ENCODE measurements at places on chromosomes 12 and 14.
A peak's percentile ranks its signal among the peaks of the same experiment; 100 is the strongest.

GRCh38 chr12:65510584-65511050 lies 232.1 kb downstream of the MSRB3 start:
- no peak for DNase-seq

- no peak for DNase-seq
Measured at GRCh38 chr14:74840603-74841030, 35.3 kb downstream of the PROX2 start.

DNA sequence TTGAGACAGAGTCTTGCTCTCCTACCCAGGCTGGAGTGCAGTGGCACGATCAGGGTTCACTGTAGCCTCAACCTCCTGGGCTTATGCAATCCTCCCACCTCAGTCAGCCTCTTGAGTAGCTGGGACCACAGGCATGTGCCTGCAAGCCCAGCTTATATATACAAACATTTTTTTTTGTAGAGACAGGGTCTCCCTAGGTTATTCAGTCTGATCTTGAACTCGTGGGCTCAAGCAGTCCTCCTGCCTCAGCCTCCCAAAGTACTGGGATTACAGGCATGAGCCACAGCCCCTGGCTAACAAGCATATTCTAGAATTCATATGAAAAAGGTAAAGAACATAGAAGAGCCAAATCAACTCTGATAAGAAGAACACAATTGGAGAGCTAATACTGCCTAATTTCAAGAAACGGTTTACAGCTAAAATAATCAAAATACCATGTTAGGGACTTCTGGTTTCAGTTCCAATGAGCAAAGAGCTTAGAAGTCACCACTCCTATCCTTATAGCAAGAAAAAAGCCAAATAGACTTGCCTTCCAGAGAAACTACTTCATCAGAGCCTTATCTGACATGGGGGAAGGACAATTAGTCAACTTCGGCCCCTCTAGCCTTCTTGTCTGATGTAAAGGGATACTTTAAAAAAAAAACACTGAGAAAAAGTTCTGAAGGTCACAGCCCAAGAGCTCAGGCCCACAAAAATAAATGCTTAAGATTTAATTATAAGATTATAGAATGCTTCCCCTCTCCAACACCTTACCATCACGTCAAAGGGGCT lies 37.6 kb downstream of the TMEM116 start:
- no peak for DNase-seq

DNA sequence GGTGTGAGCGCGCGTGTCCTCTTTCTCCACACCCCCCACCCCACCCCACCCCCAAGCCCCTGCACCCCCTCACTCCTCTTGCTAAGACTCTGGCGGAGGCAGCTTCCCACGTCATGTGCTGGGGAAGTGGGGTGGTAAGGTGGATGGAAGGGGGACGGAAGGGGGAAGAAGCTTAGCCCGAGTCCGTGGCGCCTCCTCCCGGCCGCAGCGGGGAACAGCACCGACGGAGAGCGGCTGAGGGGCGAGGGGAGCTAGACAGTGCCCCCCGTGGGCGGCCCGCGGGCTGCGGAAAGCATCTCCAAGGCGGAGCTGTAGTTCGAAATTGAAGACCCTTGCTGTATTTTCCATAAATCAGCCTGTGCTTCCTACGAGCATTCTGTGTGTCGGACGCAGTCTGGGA lies 588 bp upstream of the GRIN2B start:
- peak; percentile 2 for DNase-seq

- DNase-seq: no peak
Measured at GRCh38 chr12:95146769-95147168, 70.5 kb downstream of the FGD6 start.

GRCh38 chr12:84604551-84604950 lies 308.0 kb downstream of the SLC6A15 start:
- peak; percentile 26 for DNase-seq

- no peak for DNase-seq
Measured at GRCh38 chr14:95346820-95347219, 27.1 kb upstream of the CLMN start.

DNA sequence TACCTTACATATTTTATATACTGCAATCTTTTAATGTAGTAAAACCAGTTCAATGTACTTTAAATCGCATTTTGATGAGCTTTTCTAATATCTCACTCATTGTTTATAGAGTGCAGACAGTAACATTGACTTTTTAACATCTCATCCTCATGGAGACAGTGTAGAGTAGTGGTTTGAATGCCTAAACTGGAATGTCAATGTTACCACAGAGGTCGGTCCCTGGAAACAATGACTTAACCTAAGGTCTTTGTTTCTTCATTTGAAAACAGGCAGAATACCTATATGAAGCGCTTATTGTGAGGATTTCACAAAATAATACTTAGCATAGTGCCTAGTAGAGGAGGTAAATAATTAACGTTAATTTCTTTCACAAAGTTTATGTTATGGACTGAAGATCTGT lies 5.0 kb downstream of the CDK17 start:
- peak; percentile 31 for DNase-seq

GRCh38 chr12:16389594-16389993 lies 42.1 kb downstream of the MGST1 start:
- DNase-seq: peak; percentile 85

DNA sequence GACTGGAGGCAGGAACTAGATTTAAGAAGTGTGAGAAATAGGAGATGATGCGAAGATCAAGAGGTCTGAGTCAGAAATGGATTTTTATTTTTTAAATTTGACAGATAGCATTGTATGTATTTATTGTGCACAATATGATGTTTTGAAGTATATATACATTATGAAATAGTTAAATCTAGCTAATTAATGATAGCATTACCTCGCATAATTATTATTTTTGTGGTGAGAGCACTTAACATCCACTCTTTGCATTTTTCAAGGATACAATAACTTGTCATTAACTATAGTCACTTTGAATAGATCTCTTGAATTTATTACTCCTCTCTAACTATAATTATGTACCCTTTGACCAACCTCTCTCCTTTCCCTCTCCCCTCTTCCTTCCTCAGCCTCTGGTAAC lies 3.7 kb downstream of the SMOC1 start:
- no peak for DNase-seq

GRCh38 chr12:108985750-108986149 lies 35.1 kb downstream of the SVOP start:
- no peak for DNase-seq

DNA sequence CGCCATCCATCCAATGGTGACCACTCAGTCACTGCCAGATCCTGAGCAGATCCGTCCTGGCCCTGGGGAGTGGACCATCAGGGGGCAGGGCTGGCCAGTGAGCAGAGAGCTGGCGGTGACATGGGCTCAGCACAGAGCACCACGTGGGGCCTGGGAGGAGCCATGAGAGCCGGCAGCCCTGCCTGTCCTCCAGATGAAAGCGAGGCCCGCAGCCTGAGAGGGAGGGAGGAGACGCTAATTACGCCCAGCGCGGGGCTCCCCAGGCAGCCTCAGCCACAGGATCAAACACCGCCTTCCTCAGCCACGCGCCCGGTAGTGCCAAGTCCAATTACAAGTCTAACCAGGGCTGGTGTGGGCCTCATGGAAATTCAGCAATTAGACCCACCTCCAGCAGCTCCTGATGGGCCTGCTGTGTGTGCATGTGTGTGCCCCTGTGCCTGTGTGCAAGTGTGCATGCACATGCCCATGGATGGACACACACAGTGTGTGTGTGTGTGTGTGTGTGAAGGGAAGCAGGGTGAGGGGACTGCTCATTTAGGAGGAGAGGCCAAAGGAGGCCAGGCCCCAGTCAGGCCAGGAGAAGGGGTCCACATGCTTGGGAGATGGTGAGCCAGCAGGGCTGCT lies 68.0 kb downstream of the KIF26A start:
- no peak for DNase-seq

DNA sequence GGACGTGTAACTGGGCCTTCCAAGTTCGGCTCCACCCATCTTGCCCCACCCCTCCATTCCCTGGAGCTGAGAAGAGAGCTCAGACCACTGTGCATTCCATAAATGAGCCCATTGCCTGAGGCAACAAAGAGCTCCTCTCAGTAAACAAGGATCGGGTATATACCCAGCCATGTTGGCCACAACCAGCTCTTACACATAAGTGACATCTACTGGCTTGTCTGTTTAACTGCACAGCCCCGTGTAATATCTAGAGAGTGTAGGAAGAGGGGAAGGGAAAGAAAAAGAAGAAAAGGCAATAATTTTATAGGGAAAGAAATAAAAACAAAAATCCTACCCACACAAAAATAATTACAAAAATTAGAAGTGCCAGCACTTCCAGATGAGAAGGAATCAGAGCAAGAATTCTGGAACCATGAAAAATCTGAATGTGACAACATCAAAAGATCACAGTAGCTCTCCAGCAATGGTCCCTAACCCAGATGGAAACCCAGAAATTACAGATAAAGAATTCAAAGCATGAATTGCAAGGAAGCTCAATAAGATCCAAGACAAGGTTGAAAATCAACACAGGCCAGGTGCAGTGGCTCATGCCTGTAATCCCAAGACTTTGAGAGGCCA lies 308.1 kb downstream of the RPAP3 start:
- DNase-seq: peak; percentile 86

GRCh38 chr12:106672314-106673025 lies 89.7 kb downstream of the RFX4 start:
- no peak for DNase-seq

GRCh38 chr12:89551747-89552146 lies 25.9 kb upstream of the POC1B start:
- DNase-seq: no peak

DNA sequence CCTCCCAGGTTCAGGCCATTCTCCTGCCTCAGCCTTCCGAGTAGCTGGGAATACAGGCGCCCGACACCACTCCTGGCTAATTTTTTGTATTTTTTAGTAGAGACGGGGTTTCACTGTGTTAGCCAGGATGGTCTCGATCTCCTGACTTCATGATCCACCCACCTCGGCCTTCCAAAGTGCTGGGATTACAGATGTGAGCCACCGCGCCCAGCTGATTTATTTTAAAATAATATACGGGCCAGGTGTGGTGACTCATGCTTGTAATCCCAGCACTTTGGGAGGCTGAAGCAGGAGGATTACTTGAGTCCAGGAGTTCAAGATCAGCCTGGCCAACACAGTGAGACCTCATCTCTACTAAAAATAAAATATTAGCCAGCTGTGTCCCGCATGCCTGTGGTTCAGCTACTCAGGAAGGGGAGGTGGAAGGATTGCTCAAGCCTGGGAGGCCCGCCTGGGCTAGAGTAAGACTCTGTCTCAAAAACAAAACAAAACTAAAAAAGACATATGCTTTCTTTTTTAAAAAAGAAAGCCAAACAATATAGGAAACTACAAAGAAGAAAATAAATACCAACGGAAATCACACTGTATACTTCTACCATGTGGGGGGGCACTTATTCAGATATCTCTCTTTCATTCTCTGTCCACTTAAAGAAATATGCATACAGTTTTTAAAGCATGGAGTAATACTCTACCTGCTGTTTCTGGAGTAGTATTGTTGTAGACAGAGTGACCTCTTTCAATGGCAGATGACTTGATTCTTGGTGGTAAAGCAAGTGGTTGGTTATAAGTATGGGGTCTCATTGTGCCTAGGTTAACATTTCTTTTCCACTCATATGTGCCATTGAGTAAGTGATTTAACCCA lies 930 bp upstream of the MIA2 start:
- DNase-seq: peak; percentile 81

DNA sequence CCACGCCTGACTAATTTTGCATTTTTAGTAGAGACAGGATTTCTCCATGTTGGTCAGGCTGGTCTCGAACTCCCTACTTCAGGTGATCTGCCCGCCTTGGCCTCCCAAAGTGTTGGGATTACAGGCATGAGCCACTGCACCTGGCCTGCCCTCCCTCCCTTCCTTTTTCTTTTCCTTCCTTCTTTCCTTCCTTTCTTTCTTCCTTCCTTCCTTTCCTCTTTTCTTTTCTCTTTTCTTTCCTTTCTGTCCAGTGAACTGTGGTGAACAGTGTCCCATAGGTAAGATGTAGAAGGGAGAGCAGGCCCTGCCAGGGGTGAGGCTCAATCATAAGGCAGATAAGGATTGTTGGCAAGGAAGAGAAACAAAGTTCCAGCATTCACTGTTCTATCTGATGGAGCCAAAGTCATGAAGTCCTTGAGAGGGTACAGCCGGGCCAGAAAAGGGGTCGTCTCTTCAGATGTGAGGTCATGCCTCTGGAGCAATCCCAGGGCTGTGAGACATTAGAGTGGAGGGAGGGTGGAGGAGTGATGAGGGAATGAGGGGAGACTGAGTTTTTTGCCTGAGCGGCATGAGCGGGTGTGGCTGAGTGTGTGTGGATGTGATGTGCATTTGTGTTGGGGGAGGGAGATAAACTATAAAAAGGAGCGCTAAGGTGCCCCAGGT lies 4.2 kb upstream of the MLF2 start:
- no peak for DNase-seq

- no peak for DNase-seq
Measured at GRCh38 chr14:35471803-35472202, 62.2 kb upstream of the INSM2 start.

DNA sequence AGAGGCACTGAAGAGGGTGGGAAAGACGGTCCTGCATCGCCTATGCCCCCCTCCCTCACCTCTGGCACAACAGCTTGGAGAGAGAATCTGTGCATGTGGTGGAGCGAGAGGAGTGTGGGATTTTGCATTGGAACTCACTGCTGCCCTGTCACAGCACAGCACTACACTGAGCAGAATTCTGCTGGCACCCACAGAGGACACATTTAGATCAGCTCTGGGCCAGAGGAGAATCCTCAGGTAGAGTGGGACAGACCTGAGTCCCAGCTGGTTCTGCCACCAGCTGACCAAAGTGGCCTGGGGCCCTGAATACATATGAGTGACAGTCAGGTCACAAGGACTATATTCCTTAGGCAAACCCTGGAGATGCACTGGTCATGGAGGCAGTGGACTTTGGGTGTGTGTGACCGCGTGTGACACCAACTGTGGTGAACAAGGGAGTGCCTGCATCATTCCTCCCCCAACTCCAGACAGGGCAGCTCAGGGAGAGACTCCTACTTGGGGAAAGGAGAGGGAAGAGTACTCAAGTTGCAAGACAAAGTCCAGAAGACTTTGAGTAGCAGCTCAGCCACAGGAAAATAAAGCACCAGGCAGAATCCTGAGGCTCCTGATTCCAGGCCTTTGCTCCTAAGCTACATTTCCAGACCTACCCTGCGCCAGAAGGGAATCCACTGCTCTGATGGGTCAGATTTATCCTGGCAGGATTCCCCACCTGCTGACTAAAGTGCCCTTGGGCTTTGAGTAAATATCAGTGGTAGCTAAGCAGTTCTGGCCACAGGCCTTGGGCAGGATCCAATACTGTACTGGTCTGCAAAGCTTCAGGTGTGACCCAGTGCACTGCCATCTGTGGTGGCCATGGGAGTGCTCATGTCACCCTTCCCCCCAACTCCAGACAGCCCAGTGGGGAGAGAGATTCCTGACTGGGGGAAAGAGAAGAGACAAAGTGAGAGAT lies 10.6 kb upstream of the ACOT1 start:
- DNase-seq: peak; percentile 64

GRCh38 chr12:121807642-121808347 lies 4.0 kb downstream of the SETD1B start:
- no peak for DNase-seq

- no peak for DNase-seq
Measured at GRCh38 chr14:99235582-99236320, 36.2 kb downstream of the BCL11B start.

GRCh38 chr14:50758945-50759344 lies 72.0 kb downstream of the NIN start:
- no peak for DNase-seq

- DNase-seq: no peak
Measured at GRCh38 chr12:114384739-114385138, 21.2 kb downstream of the TBX5 start.
